CD8-positive, alpha-beta memory T cell (primary cell): ENCODE measurements at places on chromosomes 5 and 9. TPM values are rescaled to one million over a fixed set of nuclear protein-coding genes. Genes with fewer than 3 reads are reported as not detected.

ZFAND5 gene
- total RNA-seq = 91.0 TPM

KLHL9 gene
- 16.0 TPM for total RNA-seq

SLC45A2 gene
- total RNA-seq = not detected

SLC6A7 gene
- not detected for total RNA-seq

PNPLA7 gene
- total RNA-seq = 2.4 TPM
